CD14-positive monocyte (primary cell): ENCODE measurements at places on chromosomes 6 and 20.

DNA sequence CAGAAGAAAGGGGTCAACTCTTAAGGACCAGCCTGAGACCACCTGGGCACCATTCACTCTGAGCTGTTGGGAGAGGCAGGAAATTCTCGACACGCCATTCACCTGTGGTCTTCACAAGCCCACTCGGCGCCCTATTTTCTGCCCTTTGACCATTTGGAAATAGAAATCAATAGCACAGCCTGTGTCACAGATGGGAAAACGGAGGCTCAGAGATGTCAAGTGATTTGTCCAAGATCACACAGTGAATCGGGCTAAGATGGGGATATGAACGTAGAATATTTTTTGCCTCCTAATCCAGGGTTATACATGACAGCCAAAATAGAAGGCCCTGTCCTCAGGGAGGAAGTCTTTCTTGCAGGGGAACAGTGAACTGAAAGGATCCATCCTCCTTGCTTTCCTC lies 3.0 kb upstream of the APOBEC2 start:
- peaks cover 19% of the 10 kb centered on the region for H3K4me1 ChIP-seq
- no peaks in the 10 kb centered on the region for H3K27me3 ChIP-seq
- no peaks in the 10 kb centered on the region for H3K36me3 ChIP-seq
- no peak for DNase-seq

- no peak overlapping the region for H3K4me3 ChIP-seq
- no peak for DNase-seq
- H3K4me1 ChIP-seq: no peaks in the 10 kb centered on the region
- H3K27me3 ChIP-seq: no peaks in the 10 kb centered on the region
- no peak overlapping the region for H3K27ac ChIP-seq
These were observed 57.2 kb downstream of the GFRA4 start for GRCh38 chr20:3606021-3606420.

DNA sequence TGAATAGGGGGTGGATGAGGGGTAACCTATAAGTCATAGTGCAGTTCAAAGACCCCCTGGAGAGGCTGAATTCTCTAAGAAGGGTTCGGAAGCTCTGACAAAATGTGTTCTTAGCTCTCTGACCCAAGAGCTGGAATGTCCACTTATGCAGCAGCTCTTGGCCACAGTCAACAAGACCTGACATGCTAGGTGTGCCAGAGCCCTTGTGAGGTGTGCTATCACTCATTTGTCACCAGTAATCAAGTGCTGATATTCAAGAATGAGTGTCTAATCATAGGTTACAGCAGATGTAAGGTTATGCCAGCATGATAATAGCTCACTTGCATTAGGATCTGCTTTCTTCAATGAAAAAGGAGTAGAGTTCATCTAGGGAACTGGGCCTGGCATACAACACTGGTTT lies 28.1 kb downstream of the TOMM6 start:
- no peak for DNase-seq
- no peak overlapping the region for H3K27ac ChIP-seq
- H3K36me3 ChIP-seq: no peaks in the 10 kb centered on the region
- no peaks in the 10 kb centered on the region for H3K4me1 ChIP-seq

GRCh38 chr6:122787721-122788120 lies 1.3 kb upstream of the SMPDL3A start:
- DNase-seq: no peak
- H3K36me3 ChIP-seq: no peaks in the 10 kb centered on the region
- peaks cover 38% of the 10 kb centered on the region for H3K27me3 ChIP-seq
- H3K27ac ChIP-seq: no peak overlapping the region

DNA sequence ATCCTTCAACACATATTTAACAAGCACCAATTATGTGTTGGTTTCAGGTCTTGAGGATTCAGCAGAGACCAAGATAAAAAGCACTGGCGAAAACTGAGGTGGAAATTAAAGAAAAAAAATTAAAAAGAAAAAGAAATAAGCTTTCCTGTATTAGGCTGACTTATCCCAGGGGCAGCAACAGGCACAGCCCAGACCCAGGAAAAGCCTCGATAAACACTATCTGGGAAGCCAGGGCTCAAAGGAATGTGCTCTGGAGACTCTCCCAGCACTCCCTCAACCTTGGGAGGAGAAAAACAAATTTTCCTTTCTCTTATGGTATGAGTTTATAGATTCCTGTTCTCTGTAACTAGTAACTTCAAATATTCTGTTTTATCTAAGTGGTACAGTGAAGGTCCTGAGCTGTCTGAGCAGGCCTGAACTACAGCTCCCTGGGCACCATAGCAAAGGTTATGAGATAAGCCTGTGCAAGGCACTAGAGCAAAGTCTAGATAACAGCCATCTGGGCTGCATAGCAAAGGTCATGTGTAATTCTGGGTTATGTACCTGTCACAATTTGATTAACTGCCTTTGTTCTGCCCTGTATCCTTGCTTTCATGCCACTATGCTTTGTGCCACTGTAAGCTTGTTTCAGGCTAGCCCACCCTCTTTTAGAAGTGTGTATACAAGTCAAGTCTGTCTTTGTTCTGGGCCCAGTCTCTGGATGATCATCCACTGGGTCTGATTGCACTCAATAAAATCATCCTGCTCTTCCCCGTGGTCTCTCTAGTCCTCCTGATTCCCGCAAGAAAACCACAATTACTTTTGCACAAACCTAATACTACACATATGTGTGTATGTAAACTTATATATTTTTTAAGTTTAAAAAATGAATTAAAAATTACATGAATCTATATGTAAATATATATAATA lies 54.0 kb downstream of the IL22RA2 start:
- H3K27me3 ChIP-seq: no peaks in the 10 kb centered on the region
- H3K4me1 ChIP-seq: no peaks in the 10 kb centered on the region
- no peak for DNase-seq
- no peak overlapping the region for H3K27ac ChIP-seq

- H3K4me3 ChIP-seq: no peak overlapping the region
- H3K4me1 ChIP-seq: no peaks in the 10 kb centered on the region
- no peaks in the 10 kb centered on the region for H3K27me3 ChIP-seq
- no peak for DNase-seq
These were observed 40.7 kb downstream of the BFSP1 start for GRCh38 chr20:17490501-17490900.

GRCh38 chr20:8895472-8895871 lies 173.4 kb upstream of the PLCB4 start:
- no peaks in the 10 kb centered on the region for H3K4me1 ChIP-seq
- no peaks in the 10 kb centered on the region for H3K27me3 ChIP-seq

DNA sequence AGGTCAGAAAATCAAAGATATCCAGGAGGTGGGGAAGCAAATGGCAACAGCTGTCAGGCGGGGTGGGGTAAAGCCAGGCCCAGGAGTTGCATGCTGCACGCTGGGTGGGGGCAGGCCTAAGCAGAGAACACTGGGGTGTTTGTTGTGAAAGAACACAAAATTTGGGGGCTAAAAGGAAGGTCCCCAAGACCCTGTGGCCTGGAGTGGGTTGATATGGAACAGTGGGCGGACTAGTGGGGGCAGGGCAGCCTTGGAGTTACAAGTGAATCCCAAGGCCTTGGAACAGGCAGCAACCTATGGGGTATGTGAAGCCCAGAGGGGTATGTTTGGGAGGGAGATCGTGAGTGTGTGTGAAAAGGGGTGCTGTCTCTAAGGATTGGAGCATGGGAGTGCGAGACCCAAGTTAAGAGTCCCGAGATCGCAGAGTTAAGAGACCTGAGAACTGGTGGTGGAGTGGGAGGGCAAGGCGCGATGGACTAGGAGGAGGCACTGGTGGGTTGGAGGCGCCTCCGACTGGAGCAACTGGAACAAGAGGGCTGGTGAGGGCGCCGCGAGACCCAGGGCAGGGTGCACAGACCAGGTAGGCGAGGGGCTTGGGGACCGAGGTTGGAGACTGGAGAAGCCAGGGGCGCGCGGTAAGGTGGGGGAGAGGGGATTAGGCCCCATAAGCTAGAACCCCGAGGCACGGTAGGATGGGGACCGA lies 658 bp downstream of the CUL7 start:
- peaks cover 44% of the 10 kb centered on the region for H3K36me3 ChIP-seq
- no peak for DNase-seq
- H3K4me1 ChIP-seq: peaks cover 22% of the 10 kb centered on the region
- H3K27ac ChIP-seq: peak overlapping the region; percentile 44
- H3K4me3 ChIP-seq: peak overlapping the region; percentile 91

GRCh38 chr6:45486736-45487135 lies 109.0 kb upstream of the SUPT3H start:
- peak overlapping the region; percentile 40 for H3K27ac ChIP-seq
- peak; percentile 32 for DNase-seq
- H3K4me1 ChIP-seq: no peaks in the 10 kb centered on the region
- H3K36me3 ChIP-seq: peaks cover 12% of the 10 kb centered on the region
- H3K4me3 ChIP-seq: no peak overlapping the region
